ENCODE measurements at places on chromosomes 5 and 9.
A peak's percentile ranks its signal among the peaks of the same experiment; 100 is the strongest.

GRCh38 chr5:138696501-138696900 is 56.7 kb upstream of the CTNNA1 start:
- no peak for ATAC-seq

DNA sequence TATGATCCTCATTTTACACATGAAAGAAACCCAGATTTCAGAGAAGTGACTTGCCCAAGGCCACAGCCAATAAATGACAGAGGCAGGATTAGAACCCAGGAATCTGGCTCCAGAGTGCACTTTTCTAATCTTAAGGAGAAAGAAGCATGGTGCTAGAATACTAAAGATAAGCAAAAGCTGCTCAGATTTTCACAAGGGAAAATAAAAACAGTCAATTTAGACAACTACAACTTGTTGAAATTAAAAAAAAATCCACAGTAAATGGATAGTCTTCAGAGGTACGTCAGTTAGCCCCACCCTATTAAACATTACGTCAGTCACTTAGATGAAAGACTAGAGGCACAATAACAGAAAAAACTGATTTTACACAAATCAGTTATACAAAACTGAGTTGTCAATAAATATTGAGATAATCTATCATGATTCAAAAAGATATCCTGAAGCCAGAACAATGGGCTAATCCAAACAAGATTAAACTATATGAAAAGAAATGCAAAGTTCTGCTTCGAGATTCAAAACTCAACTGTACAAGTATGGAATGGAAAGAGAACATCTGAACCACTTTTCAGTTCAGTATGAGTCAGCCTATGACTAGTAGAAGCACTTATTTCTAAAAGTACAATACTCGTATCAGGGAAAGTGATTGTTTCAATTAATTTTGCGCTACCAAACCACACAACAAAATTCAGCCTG is 9.3 kb downstream of the TMEM245 start:
- peak; percentile 66 for ATAC-seq

GRCh38 chr5:78985116-78985724 is at the start of gene ARSB:
Gene ARSB, minus strand, starts transcription at chr5:78985310. Its CDS starts 62 bp downstream, at chr5:78985248.
- peak; percentile 59 for ATAC-seq

DNA sequence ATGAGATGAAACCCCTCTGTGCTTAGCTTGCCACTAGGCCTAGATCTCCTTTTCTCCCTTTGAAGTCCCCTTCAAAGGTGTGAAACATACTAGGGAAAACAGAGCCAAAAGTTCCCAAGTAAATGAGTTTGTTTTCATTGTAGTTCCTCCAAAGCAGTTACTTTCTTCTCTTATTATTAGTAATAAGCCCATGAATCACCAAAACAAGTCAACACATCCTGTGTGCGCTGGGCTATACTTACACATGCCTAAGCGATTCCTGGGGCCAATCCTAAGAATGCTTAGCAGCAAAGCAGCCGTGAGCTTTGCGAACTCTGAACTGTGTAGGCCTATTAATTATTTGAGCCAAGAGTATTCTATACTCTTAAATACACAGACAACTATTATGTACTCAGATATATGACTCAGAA is 7.6 kb downstream of the ENC1 start:
- ATAC-seq = peak; percentile 63

- ATAC-seq = no peak
Observed at GRCh38 chr9:6759185-6759977, 1.6 kb downstream of the KDM4C start.

DNA sequence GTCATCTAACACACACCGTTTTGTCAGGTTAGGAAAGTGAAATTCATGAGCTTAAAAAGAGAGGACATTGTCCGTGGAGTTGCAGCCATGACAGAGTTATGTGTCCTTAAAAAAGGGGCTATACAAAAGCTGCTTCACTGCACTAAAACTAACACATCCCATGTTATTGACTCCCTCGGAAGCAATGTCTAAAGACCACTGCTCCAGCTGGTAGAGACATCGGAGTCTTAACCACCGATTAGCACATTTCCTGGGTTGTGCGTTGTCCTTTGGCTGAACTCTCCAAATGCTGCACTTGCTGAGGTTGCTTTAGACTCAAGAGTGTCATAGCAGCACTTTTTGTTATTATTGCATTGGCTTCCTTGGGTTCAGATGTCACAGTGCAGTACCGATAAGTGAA is 128.3 kb upstream of the C9orf72 start:
- no peak for ATAC-seq

DNA sequence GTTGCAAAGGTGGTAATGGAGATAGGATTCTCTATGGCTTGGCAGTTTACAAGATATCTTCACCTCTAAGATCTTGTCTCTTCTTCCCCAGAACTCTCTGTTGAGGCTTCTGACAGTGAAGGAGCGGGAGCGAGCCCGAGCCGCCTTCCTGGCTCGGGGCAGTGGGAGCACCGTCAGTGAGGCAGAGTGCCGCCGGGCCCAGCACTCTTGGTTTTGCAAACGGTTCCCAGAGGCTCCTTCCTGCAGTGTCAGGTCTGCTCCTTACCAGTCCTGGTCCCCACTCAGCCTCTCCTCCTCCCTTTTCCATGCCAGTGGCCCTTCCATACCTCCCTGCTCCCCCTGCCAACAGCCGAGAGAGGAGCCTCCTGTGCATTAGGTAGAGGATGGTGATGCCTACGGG is 12.6 kb upstream of the DNAJB5 start:
- ATAC-seq = no peak

GRCh38 chr5:178428341-178429155 is 161.6 kb downstream of the COL23A1 start:
- no peak for ATAC-seq

- ATAC-seq = no peak
Observed at GRCh38 chr5:17373406-17373805, 124.6 kb upstream of the TAF11L2 start.

GRCh38 chr9:126306071-126306647 is 20.5 kb upstream of the MVB12B start:
- no peak for ATAC-seq

DNA sequence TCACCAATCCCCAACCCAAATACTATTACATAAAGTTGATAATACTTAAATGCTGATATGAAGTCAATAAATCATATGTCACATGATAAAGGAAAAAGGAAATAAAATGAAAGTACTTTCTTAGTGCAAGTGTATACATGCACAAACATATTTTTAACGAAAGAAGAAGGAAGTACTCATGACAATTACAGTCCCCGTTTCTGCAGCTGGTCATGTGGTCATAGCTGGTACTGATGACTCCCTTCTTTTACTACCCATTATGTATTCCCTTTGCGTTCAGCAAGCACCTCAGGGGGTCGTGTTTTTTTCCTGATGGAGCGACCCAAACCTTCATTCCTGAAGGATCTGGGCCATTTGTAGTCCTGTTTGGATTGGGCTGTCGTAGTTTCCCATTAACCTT is 27.3 kb downstream of the CENPP start:
- ATAC-seq = no peak

DNA sequence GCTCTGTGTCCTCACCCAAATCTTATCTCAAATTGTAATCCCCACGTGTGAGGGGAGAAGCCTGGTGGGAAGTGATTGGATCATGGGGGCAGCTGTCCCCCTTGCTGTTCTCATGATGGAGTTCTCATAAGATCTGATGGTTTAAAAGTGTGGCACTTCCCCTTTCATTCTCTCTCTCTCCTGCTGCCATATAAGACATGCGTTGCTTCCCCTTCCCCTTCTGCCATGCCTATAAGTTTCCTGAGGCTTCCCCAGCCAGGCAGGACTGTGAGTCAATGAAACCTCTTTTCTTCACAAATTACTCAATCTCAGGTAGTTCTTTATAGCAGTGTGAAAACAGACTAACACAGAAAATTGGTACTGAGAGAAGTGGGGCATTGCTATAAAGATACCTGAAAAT is 107.7 kb downstream of the DMAC1 start:
- no peak for ATAC-seq

DNA sequence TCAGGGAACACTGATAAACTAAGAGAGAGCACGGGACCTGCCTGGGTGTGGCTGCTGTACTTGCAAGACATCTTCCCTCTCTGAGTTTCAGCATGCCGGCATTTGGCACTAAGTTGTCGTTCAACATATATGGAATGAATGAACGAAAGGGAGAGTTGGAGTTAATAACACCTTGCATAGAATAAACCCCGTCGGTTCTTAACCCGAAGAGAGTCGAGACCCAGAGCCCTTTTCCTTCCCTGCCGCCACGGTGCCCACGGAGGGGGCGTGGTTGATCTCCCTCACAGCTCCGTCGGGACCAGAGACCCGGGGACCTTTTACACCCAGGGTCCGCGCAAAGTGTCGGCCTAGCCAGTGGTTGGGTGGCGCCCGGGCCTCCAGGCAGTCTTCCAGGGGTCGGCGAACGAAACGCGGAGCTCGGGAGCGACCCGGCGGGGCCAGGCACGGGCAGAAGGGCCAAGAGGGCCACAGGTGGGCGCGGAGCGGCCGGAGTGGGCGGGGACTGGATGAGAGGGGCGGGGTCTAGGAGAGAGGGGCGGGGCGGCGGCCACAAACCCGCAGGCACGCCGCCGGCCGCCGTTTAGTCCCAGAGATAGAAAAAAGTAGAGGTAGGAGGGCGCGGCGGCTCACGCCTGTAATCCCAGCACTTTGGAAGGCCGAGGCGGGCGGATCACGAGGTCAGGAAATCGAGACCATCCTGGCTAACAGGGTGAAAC is 735 bp upstream of the RPL26L1 start:
- ATAC-seq = peak; percentile 85

- ATAC-seq = peak; percentile 54
Observed at GRCh38 chr9:71758785-71759184, 9.5 kb downstream of the CEMIP2 start.

DNA sequence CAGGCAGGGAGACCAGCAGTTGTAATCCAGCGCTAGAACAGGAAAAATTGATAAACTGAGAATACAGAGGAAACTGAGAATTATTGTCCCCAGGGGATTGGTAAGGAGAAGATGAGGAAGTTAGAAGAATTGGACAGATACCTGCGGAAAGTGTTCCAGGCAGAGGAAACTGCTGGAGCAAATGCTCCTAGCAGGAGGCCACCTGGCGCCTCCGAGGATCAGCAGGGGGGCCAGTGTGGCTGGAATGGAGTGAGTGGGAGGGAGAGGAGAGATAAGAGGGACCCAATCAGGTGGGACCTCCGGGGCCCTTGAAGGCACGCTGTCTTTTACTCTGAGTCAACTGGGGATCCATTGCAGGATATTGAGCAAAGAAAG is 695 bp upstream of the ANXA6 start:
- ATAC-seq = no peak

GRCh38 chr9:3511551-3511950 is 14.2 kb downstream of the RFX3 start:
- ATAC-seq = no peak

GRCh38 chr5:33212900-33213299 is 227.9 kb upstream of the TARS1 start:
- ATAC-seq = no peak

- no peak for ATAC-seq
Observed at GRCh38 chr9:137607141-137607857, 1.8 kb downstream of the ARRDC1 start.

- peak; percentile 60 for ATAC-seq
Observed at GRCh38 chr9:110188991-110189390, 19.0 kb downstream of the C9orf152 start.

- ATAC-seq = no peak
Observed at GRCh38 chr5:7208938-7209337, 187.0 kb upstream of the ADCY2 start.

DNA sequence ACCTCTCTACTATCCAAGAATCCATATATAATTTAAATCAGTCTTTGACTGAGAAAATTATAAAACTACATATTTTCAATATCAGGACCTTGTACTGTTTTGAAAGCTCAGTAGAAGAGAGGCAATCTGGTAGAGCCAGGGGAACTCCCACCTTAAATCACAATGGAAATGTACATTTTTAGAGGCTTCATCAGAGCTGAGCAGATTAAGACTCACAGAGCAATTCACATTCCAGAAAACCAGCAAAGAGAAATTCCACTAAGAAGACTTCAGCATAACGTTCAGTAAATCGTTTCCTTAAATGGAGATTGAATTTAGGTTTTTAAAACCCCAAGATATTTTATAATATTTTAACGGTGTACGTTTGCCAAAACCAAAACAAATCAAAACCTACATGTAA is 227.8 kb upstream of the TRPM3 start:
- no peak for ATAC-seq

DNA sequence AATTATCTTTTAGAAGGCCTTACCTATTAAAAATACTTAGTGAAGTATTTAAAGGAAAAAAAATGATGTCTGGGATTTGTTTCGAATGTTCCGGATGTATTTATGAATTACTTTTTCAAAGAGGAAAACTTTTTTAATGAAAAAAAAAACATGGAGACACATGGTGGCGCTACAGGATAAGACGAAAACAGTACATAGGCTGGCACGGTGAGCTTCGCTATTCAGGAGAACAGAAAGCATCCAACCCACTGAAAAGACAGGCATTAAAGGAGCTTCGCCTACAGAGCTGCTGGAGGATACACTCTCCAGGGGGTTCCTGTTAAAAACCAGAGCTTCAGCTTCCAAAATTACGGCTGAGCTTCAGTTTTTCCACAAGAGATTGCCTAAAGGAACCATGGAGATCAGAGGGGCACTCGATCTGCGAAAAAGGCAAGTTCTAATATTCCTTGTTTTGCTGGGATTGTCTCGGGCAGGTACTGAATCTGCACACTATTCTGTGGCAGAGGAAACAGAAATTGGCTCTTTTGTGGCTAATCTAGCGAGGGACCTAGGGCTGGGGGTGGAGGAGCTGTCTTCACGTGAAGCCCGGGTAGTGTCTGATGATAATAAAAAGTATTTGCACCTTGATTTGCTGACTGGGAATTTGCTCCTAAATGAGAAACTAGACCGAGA is at the start of gene PCDHB14:
Gene PCDHB14 (plus strand): TSS at position 232 of the 672 bp plus-strand sequence. CDS start 163 bp downstream, at position 395.
- no peak for ATAC-seq

DNA sequence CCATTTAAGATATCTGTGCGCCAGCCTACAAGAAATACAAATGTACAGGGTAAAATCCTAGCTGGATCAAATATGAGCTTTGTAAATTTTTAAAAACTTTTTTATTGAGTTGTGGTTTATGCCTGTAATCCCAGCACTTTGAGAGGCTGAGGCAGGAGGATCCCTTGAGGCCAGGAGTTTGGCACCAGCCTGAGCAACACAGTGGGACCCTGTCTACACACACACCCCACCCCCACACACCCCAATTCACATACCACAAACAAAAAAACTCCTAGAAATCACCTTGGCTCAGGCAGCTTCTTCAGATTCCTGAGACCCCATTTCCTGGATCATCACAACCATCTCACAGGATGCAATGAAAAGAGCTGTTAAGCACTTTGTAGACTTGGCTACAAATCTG is 46.4 kb downstream of the CDK7 start:
- ATAC-seq = no peak

DNA sequence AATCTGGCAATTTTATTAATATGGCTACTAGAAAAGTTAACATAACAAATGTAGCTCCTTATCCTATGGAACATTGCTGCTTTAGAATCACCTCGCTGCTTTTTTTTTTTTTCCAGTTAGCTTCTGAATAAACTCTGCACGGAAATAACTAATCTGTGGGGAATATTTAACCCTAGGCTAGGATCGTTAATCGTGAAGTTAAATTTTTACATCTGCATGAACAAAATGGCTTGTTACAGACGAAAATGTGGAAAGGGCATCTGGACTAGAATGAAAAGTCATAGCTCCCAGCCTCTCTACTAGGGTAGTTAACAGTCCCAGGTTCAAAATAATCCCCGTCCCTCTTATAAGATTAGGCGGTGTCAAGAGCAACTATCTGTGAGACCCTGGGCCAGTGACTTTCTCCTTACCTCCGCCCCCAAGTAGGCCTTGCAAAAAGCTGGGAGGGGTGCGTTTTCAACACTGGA is 470 bp upstream of the SLC22A5 start:
- ATAC-seq = no peak

All from esophagus mucosa (tissue), 1 donor.